ENCODE measurements at places on chromosomes 3 and 15. TPM values are rescaled to one million over a fixed set of nuclear protein-coding genes. Genes with fewer than 3 reads are reported as not detected.

GRCh38 chr3:16243706-16244490 is 20.8 kb downstream of the DPH3 start:
- peak; percentile 12 for DNase-seq

DNA sequence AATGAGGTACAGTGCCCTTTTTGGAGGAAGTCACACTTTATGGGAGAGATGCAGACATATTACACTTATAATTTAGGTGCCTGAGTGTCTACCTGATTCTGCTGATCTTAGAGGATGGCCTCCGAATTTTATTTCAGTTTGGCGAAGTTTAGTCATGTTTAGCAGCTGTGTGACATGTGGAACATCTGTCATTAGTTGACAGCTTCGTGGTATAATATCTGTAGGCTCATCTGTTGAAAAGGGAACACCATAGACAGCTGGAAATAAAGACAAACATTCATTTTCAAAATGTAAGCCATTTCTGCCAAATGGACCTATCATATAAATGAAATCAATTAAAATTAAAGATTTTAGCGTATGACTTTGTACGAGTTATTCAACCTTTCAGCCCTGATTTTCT is 165.4 kb downstream of the CFAP20DC start:
- DNase-seq: peak; percentile 53

Gene GOLGA8M
- not detected for total RNA-seq

Gene IL5RA
- not detected for total RNA-seq

Gene FBXW12
- not detected for total RNA-seq

Measured in LHCN-M2 (cell line).